ENCODE measurements at places on chromosomes 6 and 20.

DNA sequence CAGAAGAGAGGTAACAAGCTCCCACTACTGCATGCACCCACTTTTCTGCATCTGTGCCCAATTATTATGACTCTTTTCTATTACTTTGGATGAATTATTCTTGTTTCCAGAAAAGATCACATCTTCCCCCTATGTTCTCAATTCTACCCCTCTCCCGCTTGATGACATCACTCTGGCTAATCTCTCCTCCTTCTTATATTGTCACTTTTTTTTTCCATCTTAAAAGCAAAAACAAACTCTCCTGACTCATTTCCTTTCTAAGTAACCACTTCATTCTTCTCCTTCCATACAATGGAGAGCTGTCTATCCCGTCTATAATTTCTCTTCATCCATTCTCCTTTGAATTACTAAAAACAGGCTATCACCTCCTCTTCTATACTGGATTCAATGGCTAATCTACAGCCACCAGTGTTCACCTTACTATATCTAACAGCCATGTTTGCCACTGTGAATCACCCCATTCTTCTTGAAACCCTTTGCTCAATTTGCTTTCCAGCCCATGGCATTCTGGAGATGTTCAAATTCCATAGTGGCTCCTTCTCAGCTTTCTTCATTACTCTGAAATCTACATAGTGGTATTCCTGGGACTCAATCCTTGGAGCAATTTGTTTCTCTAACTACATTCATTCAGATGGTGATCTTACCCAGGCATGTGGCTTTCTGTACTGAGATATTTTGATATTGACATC lies 378.4 kb downstream of the ARHGAP18 start:
- peak; percentile 8 for DNase-seq

GRCh38 chr6:112214739-112215269 lies 39.6 kb downstream of the LAMA4 start:
- DNase-seq: peak; percentile 86

GRCh38 chr6:143699430-143699825 lies 21.7 kb downstream of the PHACTR2 start:
- DNase-seq: no peak

- no peak for DNase-seq
Observed at GRCh38 chr6:169555971-169556617, 145.7 kb downstream of the WDR27 start.

- DNase-seq: no peak
Observed at GRCh38 chr20:272718-273117, 15.2 kb downstream of the DEFB132 start.

DNA sequence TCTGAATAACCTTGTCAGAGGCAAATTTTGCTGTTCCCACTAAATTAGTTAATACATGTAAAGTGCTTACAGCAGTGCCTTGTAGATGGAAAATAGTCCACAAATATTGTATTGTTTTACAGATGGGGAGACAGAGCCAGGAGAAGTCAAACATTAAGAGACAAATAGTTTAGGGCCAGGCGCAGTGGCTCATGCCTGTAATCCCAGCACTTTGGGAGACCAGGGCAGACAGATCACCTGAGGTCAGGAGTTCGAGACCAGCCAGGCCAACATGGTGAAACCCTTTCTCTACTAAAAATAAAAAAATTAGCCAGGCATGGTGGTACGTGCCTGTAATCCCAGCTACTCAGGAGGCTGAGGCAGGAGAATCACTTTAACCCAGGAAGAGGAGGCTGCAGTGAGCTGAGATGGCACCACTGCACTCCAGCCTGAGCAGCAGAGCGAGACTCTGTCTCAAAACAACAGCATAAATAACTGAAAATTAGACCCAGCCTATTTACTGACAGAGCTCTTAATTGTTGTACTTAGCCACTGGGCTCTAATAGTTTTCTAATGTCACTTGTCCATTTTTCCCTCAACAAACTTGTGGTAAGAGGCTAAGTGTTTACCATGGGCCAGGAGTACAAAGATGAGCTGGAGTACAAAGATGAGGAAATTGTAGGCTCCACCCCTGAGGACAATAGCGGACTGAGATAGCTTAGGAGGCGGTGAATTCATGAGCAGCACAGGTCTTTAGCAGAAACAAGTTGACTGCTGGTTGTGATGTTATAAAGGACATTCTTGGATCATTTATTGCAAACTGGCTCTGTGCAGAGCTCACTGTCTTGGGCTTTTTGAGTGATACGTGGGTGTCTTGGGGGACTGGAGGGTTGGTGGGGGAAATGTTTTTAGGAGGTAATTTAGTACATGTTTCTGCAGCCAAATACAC lies 6.4 kb downstream of the ZSWIM3 start:
- DNase-seq: no peak

DNA sequence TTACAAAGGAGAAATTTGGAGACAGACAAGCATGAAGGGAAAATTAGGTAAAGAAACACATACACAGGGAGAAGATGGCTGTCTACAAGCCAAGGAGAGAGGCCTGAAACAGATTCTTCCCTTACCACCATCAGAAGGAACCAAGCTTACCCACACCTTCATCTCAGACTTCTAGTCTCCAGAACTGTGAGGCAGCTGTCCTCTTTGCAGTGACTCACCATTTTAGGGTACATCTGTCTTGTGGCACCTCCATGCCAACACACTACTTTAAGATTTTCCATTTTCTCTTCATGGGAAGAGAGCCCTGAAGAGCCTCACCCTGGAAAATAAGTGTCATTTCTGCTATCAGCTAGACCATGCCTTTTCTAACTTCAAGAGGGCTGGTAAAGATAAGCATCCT lies 369.3 kb downstream of the FRK start:
- DNase-seq: no peak

DNA sequence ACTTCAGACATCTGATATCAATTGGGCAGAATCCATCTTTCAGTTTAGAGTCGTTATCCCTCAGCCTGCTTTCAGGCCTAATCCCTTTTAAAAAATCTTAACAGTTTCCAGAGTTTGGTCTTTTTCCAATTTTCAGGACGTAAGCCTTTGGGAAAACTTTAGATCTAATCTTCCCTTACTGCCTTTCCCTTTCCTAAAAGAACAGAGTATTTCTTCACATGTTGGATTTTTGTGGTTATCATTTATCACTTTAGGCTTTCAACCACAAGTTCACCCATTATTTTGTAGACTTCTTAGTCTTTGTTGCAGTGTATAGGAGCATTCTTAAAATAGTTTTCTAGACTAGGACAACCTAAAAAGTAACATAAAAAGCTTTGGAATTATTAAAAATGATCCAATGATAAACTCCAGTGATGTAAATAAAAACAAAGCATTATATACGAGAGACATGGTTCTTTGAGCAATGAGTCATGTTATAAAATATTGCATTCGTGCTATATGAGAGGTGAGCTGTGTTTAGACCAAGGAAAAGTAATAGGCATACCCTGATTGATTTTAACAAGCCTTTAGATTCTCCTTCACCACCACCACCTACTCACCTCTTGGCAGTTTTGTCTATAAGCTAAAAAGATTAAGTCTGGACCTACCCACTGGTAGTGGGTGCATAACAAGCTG lies 90.4 kb upstream of the MCHR2 start:
- no peak for DNase-seq

GRCh38 chr20:22584922-22585785 lies 782 bp upstream of the FOXA2 start:
- DNase-seq: no peak

DNA sequence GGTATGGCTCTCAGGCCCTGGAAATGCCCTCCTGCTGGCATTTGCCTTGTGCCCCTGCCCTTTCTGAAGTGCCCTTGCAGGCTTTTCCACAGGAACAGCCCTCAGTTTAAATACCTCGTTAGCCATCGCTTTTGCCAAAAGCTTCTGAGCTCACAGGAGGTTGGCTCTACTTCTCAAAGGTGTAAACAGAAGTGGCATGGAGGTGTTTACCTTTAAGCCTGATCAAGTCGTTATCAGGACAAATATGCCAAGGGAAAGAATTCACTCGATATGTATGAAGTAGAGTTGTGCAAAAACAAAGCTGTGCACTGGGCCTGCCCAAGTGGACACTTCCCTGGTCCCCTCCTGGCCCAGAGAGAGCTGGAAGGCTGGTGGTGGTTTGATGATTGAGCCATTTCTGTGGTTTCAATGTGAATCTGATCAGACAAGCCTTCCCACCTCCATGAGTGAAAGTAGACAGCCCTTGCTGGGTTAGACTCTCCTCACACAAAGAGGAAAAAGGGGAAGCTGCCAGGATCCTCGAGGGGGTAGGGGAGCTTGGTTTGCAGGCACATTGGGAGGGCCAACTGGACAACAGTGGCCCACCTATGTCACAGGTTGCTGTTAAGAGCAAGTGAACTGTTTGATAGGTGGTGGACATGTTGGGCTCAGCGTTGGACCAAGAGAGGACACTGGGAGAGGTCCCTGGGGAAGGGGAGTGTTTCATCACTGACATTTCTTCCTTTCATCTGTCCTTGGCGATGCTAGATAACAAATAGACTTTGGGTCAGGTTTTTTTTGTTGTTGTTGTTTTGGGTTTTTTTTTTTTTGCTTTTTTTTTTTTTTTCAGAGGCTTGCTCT lies 98.7 kb downstream of the ZDHHC14 start:
- DNase-seq: no peak

GRCh38 chr6:116405138-116405537 lies 34.4 kb downstream of the DSE start:
- DNase-seq: no peak

GRCh38 chr20:49982346-49983122 lies at the start of gene SNAI1:
SNAI1 (plus strand) TSS chr20:49982980; CDS start chr20:49983060, 80 bp downstream.
- DNase-seq: peak; percentile 90

DNA sequence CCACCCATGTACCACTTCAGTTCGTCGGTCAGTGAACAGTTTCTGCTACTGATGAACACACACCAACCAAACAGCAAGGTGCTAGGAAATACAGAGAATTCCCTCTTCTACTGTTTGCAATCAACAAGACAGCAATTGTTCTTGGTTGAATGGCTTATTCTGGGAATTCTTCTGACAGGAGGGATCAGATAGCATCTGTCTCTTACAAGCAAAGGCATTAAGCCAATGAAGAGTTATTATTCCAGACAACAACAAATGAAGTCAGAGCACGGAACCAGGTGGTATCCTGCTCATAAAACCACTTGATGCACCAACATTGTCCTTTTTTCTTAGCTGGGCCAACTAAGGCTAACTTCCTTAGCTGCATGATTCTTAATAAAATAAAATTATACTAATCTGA lies 37.8 kb downstream of the PTPRK start:
- no peak for DNase-seq

- no peak for DNase-seq
Observed at GRCh38 chr6:39995633-39996032, 61.4 kb upstream of the MOCS1 start.

- no peak for DNase-seq
Observed at GRCh38 chr20:11281768-11282167, 608.0 kb upstream of the JAG1 start.

GRCh38 chr20:1491860-1492642 lies 831 bp upstream of the SIRPB2 start:
- DNase-seq: peak; percentile 40

DNA sequence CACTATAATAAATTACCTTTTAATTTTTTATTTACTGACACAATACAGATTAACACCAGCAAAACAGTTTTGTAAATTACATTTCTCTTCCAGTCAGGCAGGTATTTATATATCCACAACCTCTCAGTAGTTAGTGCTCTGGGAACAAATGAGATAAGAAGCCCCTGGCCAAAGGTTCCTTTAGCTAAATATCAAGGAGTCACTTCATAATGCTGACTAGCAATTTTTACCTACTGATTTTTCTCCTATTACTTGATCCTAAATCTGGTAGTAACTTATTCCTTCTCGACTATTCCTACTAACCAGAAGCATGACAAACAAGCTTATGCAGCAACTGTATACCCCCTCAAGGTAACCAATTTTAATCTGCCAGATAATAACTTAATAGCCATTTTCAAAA lies 46.3 kb downstream of the SEC63 start:
- no peak for DNase-seq

GRCh38 chr20:46568570-46569129 lies 18.2 kb upstream of the OCSTAMP start:
- no peak for DNase-seq

DNA sequence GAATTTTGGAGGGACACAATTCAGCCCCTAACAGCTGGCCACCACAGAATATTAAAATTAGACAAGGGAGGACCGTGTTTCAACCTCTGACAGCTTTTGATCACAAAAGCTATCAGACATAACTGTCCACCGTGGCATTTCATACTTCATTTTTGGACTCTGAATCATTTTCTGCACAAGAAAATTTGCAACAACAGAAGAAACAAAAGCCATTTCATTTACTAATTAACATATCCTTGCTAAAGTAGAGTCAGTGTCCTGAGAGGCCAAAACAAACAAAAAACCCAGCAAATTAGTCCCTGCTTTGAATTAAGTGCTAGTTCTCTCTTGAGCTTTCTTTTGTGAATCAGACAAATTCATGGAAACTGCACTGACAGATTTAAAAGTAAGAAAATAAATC lies 17.6 kb upstream of the COL12A1 start:
- no peak for DNase-seq

DNA sequence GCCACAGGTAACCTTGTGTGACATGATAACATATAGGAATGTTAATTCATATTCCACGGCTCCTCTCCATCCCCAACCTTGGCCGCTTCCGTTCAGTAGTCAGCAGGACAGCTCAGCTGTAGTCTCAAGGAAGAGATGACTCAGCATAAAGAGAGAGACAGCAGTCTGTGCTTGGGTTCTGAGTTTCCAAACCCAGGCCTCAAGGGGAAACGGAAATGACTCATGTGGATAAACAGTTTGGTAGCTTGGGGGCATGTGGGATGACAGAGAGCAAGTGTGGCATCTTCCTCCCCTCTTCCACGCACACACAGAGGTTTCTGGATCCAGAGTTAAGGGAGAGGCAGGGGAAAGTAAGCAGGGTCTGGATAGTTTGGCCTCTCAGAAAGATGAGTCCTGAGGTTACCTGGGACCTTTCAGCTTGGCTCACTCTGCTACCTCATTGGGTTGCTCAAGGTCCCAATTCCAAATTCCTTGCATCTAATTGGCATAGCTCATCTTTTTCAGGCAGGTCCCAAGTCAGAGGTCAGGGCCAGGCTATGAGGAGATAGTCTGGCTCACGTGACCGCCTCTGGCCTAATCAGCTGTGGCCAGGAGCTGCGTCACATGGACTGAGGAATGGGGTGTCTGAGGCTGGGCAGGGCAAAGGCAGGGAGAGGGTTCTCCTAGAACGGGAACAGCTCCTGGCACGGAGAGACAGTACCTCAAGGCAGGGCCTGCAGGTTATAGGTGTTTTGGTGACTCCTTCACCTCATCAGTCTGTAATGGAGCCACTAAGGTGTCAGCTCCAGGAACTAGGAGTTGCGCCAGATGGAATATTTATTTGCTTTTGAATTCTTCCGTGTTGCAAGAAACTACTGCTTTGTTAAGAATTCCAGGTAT lies 36.5 kb upstream of the MLN start:
- peak; percentile 99 for DNase-seq

GRCh38 chr20:35017099-35017835 lies 61.6 kb downstream of the MYH7B start:
- DNase-seq: no peak
